Glomerular endothelial cell (primary cell): ENCODE measurements at places on chromosomes 13 and 19.

- no peak for DNase-seq
Measured at GRCh38 chr19:43743059-43743458, 11.7 kb downstream of the SMG9 start.

- DNase-seq = no peak
Measured at GRCh38 chr13:32121316-32121715, 89.7 kb downstream of the FRY start.

GRCh38 chr19:29618871-29619270 is 12.8 kb downstream of the POP4 start:
- DNase-seq = no peak

- DNase-seq = no peak
Measured at GRCh38 chr13:110323172-110323891, 16.2 kb downstream of the COL4A2 start.

- DNase-seq = peak; percentile 51
Measured at GRCh38 chr19:15091918-15092753, 10.1 kb downstream of the OR1I1 start.

DNA sequence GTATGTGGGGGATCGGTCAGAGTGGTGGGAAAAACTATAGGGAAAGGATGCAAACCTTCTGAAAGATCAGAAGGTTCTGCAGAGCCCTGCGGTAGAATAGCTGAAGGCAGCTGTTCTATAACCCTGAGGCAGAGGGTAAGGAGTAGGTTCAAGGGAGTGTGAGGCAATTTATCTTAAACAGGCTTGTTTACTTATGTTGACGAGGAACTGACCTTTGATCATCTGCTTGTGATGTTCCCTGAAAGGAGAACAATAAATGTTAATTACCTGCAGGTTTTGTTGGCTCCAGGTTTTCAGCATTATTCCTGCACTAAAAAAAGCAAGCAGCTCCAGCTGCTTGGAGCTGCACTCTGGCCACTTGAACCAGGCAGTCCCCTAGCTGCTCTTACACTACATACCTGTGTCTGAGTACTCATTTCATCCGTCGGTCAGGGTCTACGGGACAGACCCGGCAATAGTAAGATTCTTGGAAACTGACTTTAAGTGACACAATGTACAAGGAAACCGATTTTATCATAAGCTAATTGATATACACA is 202.1 kb downstream of the TBC1D4 start:
- no peak for DNase-seq

DNA sequence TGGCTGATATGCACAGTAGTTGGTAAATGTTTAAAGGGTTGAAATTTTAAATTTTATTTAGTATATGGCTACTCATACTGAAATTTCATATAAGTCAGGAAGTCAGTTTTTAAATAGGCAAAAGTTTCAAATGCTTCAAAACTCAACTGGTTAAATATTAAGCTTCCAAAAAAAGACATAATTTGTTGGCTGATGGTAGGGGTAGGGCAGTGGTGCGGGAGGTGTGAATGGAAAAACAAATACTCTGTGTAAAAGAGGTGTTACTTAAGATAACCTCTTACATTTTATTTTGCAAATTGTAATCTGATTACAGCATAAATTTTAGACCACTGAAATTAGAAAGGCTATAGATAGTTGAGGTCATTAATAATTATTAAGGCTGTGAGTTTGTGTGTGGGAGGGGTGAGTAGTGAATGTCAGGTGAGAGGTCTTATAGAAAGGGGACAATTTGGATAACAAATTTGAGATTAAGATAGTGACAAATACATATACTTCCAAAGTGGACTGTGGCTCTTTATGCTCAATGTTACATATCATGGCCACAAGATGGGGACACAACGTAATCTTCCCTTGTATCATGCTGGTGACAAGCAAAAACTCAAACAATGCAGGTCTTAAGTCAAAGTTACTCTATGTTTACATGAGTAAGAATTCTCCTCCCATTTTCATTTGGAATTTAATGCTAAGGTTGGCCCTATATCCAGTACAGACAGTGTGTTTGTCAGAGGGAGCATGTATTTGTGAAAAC is 36.6 kb upstream of the OXGR1 start:
- DNase-seq = peak; percentile 47

- DNase-seq = no peak
Measured at GRCh38 chr19:32404213-32404932, 1.2 kb upstream of the DPY19L3 start.

DNA sequence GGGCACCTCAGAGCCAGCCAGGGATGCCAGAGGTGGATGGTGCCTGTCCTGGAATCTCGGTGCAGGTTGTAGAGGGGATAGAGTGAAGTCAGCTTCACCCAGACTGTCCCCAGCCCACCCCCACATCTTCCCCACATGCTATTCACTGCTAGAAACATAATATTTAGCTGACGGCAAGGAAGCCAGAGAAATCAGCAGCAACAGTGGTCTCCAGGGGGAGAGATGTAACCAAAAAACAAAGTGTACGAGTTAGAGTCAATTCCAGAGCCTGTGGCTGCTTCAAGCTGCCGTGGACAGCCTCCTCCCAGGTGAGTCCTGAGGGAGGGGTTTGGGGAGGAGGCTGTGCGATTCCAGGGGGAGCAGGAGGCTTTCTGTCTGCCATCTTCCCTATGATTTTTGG is 97.6 kb downstream of the ZNF536 start:
- no peak for DNase-seq

GRCh38 chr13:23845105-23845725 is 44.0 kb downstream of the MIPEP start:
- no peak for DNase-seq

DNA sequence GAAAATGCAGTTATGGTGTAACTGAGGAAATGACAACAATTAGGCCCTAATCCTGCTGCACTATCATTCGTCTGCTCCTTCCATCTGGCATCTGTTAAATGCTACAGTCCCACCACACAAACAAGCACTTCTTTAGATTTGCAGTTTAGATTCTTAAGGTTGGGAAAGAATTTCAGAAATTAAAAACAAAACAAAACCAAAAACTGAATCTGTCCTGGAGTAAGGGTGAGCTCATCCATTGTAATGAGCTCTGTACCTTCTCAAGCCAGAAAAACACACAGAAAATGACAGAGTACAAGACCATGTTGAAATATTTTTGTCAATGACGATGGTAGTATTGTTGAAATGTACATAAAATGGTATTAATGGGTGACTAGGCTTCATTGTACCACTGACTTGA is 28.3 kb downstream of the SMAD9 start:
- DNase-seq = no peak

- no peak for DNase-seq
Measured at GRCh38 chr13:91106565-91106964, 240.9 kb upstream of the MIR17HG start.

GRCh38 chr19:14555918-14556661 is 15.8 kb downstream of the NDUFB7 start:
- DNase-seq = no peak

DNA sequence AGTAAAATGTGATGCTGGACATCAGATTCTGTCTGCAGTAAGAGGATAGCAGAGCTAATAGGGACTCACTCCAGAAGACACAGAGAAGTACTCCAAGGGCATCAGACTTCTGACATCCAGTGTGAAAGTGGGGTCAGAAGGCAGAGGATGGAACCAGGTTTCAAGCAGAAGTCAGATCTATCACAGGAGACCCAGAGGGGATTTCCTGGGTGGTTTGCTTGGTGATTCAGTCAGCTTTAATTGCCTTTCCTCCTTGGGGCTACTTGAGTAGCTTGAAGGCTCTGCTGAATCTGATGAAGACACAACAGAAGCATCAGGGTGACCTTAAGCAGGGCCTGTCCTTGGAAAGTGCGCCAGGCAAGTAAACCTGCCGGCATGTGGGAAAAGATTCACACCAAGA is 300.6 kb downstream of the COG6 start:
- DNase-seq = no peak

DNA sequence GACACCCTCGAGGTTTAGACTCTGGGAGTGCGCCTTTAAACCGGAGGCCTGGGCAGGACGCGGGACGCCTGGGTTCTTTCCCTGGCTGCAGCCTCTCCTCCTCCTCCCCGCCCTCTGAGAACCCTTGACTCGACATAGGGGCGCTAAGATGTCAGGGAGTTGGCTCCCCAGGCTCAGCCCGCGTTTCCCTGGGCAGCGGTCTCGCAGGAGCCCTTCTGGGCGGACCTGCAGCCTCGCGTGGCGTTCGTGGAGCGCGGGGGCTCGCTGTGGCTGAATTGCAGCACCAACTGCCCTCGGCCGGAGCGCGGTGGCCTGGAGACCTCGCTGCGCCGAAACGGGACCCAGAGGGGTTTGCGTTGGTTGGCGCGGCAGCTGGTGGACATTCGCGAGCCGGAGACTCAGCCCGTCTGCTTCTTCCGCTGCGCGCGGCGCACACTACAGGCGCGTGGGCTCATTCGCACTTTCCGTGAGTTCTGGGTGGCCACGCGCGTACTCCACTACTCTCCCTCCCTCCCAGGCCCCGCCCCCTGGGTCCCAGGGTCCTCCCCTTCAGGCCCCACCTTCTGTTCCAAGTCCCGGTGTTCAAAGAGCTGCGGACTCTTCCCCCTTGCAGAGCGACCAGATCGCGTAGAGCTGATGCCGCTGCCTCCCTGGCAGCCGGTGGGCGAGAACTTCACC is 1.3 kb downstream of the ICAM5 start:
- DNase-seq = no peak

GRCh38 chr19:41932259-41932719 is 4.0 kb upstream of the ERFL start:
- no peak for DNase-seq

- no peak for DNase-seq
Measured at GRCh38 chr19:801030-801860, 4.0 kb downstream of the PTBP1 start.

- no peak for DNase-seq
Measured at GRCh38 chr19:32767951-32768679, 48.5 kb downstream of the TDRD12 start.

- DNase-seq = no peak
Measured at GRCh38 chr19:35845215-35846037, 6.9 kb downstream of the NPHS1 start.

- DNase-seq = no peak
Measured at GRCh38 chr19:43640424-43640757, 741 bp upstream of the CADM4 start.

- DNase-seq = no peak
Measured at GRCh38 chr19:2798733-2799132, 13.4 kb downstream of the THOP1 start.

DNA sequence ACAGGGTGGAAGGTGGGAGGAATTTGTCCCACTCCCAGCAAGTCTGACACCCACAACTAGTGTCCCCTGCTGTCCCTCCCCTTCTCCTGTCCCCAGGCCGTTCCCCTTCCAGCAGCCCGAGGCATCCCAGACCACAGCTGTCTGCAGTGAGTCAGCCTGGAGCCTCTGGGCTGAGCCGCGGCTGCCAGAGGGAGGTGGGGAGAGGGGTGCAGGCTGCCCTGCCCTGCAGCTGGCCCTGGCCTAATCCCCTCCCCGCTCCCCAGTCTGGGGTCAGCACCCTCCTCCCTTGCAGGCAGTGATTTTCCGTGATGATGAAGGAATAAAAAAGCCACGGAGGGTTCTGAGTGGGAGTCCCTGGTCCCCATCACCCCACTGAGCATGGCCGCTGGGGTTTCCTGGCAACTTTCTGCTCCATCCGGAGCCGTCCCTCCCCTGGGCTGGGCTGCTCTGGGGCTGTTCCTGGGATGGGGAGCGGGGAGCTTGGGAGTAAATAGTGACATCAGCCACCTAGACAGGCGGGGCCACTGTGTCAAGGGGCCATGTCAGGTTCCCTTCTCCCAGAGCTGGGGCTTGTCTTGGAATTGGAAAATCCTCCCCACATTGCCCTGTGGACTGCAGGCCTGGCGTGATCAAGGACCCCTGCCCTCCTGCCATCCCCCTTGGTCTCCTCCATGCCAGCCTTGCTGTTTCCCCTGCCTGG is 16.8 kb downstream of the SPC24 start:
- DNase-seq = no peak

GRCh38 chr19:4582980-4583842 is 23.7 kb upstream of the SEMA6B start:
- no peak for DNase-seq

- DNase-seq = no peak
Measured at GRCh38 chr19:54209811-54210494, 9.3 kb downstream of the RPS9 start.

DNA sequence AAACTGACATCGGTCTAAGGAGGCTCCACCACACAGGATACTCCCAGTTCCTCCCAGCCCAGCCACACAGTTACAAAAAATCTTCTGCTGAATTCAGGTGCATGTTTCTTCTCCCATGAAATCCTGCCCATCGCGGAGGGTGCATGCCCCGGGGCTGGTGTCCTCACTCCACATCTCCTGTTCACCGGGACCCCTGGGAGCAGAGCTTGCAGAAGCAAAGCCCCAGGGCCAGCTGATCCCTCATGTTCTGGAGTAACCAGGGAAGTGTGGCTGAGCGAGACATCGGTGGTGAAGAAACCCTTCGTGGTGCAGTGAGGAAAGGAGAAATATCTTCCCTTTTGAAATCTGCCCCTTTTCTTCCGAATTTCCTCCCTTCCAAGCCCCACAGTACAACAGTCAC is 904 bp upstream of the SIGLEC9 start:
- no peak for DNase-seq

GRCh38 chr13:52447815-52448552 is 2.5 kb downstream of the VPS36 start:
- DNase-seq = no peak

DNA sequence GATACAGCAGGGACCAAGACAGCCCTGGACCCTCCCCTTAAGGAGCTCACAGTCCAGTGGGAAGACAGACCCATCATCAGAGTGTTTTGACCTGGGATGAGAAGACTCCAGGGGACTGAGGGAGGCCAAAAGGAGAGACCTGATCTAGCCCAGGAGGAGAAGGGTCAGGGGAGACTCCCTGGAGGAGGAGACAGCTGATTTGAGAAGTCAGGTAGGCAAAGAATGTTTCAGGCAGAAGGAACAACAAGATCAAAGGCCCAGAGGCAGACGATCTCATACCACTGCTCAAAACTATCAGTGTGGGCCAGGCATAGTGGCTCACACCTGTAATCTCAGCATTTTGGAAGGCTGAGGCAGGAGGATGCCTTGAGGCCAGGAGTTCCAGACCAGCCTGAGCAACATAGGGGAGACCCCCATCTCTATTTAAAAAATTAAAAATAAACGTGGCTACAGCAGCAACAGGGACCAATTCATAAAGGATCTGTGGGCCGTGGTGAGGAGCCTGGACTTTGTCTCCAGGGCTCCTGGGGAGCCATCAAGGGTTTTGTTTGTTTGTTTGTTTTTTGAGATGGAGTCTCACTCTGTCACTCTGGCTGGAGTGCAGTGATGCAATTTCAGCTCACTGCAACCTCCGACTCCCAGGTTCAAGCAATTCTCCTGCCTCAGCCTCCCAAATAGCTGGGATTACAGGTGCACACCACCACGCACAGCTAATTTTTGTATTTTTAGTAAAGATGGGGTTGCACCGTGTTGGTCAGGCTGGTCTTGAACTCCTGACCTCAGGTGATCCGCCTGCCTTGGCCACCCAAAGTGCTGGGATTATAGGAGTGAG is 2.2 kb upstream of the COX6B1 start:
- DNase-seq = no peak

DNA sequence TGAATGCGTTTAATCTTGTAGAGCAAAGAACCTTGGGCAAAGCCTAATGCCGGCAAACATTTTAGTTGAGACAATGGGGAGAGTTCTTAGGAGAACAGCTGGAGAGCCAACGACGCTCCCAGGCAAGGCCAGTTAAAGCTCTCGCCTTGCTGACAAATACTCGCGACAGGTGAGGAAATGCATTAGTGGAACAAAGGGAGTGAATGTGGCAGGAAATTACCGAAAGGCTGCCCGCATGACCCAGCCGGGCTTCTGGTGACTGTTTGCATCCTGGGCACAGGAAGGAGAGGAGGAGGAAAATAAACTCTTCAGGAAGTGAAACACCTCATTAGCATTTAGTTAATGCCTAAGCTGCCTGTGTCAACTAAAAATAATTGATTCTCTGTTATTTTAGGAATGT is 74.6 kb downstream of the SHISA2 start:
- no peak for DNase-seq
